ENCODE measurements at places on chromosomes 6 and 20. TPM values are rescaled to one million over a fixed set of nuclear protein-coding genes. Genes with fewer than 3 reads are reported as not detected.

DNA sequence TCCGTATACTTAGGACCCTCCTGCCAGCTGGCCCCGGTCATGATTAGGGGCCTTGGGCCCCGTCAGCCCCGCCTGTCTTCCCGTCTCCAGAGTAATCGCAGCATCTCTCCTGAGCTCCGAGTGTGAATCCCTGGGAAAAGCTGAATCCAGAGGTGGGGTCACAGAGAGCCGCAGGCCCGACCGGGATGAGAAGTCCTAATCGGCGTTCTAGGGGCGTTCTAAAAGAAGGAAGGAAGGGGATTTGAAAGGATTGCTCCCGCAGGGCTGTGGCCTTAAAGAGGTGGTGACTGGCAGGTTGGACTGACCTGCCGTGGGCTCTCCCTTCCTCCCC, 371 bp downstream of the HMGN4 start:
- no peak for DNase-seq
- peak overlapping the region; percentile 93 for H3K27ac ChIP-seq
- H3K4me3 ChIP-seq = peak overlapping the region; percentile 76
- H3K4me1 ChIP-seq = peaks cover 54% of the 10 kb centered on the region
- H3K36me3 ChIP-seq = peaks cover 22% of the 10 kb centered on the region

- H3K4me3 ChIP-seq = peak overlapping the region; percentile 91
- no peak for DNase-seq
- H3K36me3 ChIP-seq = no peaks in the 10 kb centered on the region
- H3K4me1 ChIP-seq = peaks cover 67% of the 10 kb centered on the region
- H3K27me3 ChIP-seq = no peaks in the 10 kb centered on the region
These were observed 641 bp downstream of the TEAD3 start for GRCh38 chr6:35496036-35496840.

DNA sequence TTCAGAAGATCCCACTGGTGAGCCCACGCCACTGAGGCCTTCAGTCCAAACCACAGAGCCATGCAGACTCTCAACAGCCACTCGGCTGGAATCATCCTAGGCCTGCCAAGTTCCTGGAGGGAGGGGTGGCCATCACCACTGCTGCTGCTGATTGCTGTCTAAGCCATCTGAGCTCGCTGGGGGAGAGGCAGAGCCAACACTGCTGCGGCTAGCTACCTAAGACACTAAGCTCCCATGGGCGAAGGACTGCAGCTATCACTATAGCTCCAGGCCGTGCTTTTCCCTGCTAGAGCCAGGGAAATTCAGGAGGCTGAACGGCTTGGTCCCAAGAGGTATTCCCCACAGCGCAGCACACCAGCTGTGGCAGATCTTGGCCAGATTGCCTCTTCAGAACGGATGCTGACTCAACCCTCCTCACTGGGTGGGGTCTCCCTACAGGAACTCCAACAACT, 73.6 kb downstream of the TBC1D32 start:
- no peak for DNase-seq
- no peak overlapping the region for H3K27ac ChIP-seq
- no peaks in the 10 kb centered on the region for H3K27me3 ChIP-seq
- no peaks in the 10 kb centered on the region for H3K4me1 ChIP-seq

The IMPG1 gene
- not detected for total RNA-seq

GRCh38 chr6:678520-678919, 14.4 kb downstream of the EXOC2 start:
- peaks cover 52% of the 10 kb centered on the region for H3K4me1 ChIP-seq
- DNase-seq = no peak
- no peak overlapping the region for H3K27ac ChIP-seq
- H3K27me3 ChIP-seq = no peaks in the 10 kb centered on the region

DNA sequence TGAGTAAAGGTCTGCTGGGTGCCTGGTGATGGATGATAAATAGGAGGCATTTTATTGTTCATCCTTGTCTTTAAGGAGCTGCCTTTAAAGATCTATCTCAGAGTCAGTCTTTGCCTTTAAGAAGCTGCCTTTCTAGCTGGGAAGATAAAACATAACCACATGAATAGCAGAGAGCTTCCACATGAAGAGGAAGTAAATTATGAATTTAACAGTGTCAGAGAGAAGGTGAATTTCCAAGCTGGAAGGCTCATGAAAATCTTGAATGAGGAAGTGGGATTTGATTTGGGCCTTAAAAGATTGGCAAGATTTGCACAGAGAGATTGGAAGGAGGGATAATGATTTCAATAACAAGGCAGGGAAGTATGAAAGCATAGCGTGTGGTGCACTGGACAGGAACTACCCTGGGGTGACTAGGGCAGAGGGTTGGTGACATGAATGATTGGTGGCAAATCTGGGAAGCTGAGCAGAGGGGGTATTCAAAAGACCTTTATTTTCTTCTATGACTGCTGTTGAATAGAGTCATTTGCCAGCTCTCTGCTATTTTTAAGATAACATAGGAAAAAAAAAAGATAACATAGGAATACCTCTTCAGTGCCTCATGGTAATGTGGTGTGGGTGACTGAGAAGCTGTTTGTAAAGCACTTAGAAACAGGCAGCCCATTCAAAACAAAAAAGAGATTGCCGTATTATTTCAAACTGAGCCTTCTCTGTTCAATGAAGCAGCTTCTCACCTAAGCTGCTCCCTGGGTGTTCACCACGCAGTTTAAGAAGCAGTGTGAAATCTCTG, 591.6 kb downstream of the PKHD1 start:
- no peak overlapping the region for H3K4me3 ChIP-seq
- no peak for DNase-seq
- H3K27me3 ChIP-seq = no peaks in the 10 kb centered on the region
- H3K4me1 ChIP-seq = no peaks in the 10 kb centered on the region

GRCh38 chr6:45479834-45480751, 102.4 kb upstream of the SUPT3H start:
- DNase-seq = no peak
- no peak overlapping the region for H3K27ac ChIP-seq
- no peaks in the 10 kb centered on the region for H3K27me3 ChIP-seq
